ENCODE measurements at places on chromosomes 4 and X.

DNA sequence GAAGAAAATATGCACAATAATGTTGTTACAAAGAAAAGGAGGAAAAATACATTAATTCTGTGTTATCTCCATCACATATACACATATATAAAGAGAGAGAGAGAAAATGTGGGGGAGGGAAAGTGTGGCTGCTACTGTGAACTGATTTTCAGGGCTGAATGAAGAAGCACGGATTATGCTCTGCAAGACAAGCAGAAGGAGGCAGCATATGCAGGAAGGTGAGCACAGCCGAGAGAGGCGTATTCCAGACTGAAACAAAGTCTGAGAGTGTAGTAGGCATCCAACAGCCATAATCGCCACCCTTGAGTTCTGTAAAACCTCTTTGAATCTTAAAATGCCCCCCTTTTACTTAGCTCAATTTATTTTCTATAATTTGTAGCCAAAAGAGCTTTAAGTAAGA, 1081.8 kb upstream of the GRID2 start:
- DNase-seq: no peak

DNA sequence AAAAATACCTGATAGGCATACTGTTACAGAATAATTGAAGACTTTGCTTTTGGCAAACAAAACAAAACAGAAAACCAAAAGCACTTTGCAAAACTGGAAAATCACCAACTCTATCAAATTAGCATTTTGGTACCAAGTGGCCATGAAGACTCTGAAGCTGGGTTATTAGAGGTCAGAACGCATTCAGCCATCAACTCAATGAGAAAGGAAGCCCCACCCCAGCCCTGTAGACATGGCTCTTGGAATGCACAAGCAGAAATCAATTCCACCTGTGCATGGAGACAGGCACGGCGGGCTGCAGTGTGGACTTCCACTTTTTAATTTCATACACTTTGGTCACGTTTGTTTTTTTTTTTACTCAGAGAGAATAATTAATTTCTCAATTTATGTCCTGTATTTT, 93.6 kb upstream of the DHX15 start:
- DNase-seq: no peak

DNA sequence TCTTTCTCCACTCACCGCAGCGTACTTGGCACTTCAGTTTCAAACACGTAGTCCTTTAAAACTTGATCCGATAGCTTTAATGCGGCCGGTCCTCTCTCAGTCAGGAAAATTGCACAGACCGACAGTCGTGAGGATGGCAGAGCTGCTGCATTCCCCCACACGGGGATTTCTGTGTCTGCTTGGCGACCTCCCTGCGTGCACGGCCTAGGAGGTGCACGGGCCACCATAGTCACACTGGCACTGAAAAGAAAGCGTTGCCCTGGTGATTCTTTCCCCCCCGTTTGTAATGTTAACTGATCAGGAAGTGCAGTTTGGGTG, 10.3 kb downstream of the AKAP17A start:
- no peak for DNase-seq

DNA sequence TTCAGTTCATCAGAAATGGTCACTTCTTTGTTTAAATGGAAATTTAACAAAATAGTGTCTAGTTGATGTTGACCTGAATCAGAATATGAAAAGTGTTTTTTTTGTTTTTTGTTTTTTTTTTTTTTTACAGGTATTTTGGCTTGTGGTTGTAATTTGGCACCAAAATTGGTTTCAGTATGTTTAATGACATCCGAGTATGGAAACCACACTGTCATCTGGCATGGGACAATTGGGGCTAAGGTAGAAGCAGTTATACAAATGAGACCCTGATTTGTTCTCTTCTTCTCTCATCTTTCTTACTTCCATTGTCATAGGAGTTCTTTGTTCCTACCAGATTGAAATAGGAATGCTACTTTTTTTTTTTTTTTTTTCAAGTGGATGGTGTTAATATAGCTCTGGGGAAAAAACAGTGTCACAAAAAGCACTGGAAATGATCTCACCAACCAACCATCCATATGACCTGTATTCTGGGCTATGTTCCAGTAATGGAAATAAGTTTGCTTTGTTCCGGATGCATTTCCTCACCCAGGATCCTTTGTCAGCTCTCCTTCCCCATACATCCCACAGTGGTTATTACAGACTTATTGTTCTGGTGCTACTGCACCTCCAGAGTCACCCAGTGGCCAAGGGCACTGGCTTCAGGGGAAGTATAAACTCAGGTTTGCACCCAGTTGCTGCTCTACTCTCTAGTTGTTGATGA, 95.8 kb downstream of the ATXN3L start:
- no peak for DNase-seq

GRCh38 chrX:41956027-41956426, 32.7 kb upstream of the CASK start:
- DNase-seq: no peak

DNA sequence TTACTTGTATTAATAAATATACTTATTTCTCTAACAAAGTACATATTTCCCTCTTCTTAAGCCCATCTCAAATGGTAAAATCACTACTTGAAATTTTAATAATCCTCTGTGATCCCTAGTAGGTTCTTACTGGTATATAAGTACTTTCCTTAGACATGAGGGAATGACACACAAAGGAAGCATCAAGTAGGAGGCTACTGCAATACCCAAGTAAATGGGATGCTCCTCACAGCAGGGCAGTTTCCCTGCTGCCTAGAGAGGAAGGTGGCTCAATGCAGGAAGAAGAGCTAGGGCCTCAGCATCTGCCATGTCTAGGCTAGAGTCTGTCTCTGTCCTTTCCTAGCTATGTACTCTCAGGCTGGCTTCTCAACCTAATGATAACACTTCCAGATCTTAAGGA, 122.1 kb upstream of the DIPK2B start:
- DNase-seq: no peak

DNA sequence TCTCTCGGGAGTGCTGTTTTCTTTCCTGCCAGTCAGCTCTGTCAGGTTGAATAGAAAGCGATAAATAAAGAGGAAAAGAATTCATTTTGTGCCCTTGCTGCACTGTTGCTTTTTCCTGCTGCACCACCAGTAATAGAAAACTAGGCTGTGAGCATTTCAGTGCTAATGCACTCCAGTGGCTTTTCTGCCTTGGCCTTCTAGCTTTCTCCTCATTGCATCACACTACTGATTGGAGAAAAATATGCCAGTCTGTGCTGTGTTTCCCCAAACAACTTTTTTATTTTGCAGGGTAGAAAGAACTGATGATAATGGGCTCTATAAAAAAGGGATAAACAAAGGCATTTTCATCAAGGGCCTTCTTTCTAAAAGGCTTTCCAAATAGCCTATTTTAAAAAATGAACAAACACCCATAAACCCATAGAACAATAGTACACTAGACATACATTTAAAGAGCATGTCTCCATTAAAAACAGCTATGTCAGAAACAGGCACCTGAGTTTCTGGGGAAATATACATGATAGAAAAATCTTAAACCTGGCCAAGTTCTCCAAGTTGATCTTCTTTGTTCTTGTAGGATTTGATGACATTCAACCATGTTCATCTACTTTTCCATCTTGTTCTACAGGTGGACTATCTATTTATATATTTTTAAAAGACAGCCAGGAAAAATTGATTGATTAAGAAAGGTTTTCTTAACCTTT, 86.3 kb downstream of the GPRIN3 start:
- no peak for DNase-seq

- DNase-seq: no peak
These were observed 91.8 kb downstream of the PDE5A start for GRCh38 chr4:119536572-119537528.

DNA sequence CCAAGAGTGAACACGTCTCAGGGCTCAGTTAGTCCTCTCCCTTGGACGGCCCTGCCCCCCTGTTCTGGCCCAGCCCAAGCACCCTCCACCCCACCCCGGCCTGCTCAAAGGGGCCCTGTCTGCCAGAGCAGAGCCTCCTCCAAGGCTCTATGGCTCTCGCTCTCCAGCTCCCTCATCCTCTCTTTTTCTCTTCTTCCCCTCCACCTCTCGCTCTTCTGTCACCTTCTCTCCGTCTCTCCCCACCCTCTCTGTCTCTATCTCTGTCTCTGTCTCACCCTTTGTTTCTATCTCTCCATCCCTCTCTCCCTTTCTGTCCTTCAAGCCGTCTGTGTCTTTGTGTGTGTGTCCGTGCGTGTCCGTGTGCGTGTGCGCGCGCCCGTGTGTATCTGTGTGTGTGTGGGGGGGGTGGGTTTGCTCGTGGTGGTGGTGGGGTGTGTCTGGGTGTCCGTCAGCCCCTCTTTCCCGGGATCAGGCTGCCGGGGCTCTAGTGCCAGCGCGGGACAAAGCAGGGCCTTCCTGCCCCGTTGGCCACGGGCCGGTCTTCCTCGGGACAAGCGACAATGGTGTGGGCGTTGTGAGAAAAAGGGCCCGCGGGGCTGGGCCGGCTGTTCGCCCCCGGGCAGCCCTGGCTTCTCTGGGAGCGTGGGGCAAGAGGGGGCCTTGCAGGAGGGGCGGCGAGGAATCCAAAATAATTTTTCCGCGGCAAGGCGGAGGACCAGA, 8.7 kb downstream of the FRG2 start:
- DNase-seq: no peak

DNA sequence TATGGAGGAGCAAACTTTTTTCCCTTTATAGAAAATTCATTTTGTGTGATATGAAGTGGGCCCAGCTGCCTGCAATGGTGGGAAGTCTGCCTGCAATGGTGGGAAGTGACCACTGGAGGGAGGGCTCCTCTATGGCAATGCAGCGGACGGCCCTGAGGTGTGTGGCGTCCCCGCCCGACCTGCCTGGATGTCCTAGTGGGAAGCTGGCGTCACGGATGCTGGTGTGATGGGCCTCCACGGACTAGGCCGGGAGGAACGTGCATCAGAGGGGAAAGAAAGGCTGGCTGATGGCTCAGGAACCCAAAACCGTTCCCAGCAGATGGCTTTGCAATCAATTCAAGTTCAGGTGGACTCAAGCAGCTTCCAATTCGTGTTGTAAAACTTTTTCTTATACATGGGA, 177.9 kb downstream of the AFAP1 start:
- peak; percentile 20 for DNase-seq

GRCh38 chr4:40065010-40065409, 8.4 kb downstream of the N4BP2 start:
- DNase-seq: no peak

DNA sequence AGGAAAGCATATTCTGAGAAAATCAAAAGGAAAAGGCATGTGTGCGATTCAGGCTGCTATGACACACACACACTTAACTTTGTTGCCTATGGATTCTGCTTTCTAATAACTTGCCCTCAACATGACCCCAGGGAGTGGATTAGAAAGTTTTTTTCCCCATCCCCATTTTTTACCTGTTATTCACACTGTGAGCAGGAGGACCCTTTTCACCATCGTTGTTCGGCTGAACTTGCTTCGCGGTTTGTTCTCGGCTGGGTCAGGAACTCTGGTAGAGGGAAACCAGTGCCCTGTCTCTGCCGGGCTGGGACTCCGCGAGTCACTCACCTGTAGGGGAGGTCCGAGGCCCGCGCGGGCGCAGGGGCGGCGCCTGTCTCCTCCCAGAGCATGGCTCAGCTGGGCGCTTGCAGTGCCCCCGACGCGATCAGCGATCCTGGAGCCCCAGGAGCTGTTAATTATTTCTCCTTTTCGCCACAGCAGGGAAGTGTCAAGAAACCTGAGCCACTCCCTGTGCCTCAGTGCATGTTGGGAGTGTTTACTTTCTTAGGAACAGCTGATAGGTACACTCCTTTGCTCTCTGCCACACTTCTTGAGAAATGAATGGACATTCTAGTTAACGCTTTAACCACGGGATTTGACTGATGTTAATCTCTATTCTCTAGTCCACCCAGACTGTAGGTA, at the start of gene RASSF6:
RASSF6 (minus strand) TSS at position 322 of the 678 bp plus-strand sequence. CDS start 8,641 bp downstream, outside the sequence.
- DNase-seq: no peak

Data from Jurkat, Clone E6-1 (cell line).